ENCODE measurements at places on chromosomes 5 and 9.

DNA sequence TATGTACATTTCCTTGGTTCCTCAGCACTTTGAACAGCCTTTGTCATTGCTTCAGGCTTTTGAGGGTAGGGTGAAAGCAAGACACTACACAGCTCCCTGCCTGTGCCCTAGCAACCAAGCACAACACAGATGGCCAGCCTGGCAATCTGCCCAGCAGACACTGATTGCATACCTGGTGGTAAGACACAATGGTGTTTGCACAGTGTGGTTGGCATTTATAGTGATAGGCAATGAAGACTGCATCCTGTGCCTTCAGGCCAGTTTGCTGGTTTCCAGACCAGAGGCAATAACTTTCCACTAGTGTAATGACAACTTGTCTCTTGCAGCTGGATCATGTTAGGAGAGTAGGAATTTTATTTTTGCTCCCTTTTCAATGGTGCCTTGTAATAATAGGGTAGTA lies 144.5 kb upstream of the TNC start:
- no peak for DNase-seq

DNA sequence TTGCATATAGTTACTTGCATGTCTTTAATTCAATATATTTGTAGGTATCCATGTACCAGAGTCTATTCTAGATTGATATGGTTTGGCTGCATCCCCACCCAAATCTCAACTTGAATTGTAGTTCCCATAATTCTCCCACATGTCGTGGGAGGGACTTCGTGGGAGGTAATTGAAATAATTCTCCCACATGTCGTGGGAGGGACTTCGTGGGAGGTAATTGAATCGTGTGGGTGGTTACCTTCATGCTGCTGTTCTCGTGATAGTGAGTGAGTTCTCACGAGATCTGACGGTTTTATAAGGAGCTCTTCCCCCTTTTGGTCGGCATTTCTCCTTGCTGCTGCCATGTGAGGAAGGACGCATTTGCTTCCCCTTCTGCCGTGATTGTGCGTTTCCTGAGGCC lies 16.5 kb downstream of the FBXL7 start:
- no peak for DNase-seq

DNA sequence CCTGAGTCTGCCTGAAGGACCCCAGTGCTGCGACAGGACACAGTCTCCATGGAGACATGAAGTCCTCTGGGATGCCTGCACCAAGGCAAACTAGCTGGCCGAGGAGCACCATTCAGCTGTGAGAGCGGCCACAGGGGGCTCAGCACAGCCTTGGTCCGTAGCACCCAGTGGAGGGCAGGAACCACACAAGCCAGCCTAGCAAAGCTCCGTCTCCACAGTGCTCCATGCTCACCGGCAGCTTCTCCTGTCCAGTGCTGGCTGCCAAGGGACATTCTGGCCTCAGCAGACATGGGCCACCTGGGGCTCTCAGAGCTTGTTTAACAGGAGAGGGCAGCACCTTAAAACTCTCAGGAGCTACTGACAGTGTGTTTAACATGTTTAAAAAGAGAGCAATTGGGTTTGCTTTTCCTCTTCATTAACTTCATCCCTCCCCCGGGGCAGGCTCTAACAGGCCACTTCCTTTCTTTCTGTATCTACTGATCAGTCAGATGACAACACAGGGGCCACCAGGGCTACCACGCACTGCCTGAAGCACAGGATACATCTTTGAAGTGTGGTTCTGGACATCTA lies 57.0 kb downstream of the SECISBP2 start:
- DNase-seq = no peak

DNA sequence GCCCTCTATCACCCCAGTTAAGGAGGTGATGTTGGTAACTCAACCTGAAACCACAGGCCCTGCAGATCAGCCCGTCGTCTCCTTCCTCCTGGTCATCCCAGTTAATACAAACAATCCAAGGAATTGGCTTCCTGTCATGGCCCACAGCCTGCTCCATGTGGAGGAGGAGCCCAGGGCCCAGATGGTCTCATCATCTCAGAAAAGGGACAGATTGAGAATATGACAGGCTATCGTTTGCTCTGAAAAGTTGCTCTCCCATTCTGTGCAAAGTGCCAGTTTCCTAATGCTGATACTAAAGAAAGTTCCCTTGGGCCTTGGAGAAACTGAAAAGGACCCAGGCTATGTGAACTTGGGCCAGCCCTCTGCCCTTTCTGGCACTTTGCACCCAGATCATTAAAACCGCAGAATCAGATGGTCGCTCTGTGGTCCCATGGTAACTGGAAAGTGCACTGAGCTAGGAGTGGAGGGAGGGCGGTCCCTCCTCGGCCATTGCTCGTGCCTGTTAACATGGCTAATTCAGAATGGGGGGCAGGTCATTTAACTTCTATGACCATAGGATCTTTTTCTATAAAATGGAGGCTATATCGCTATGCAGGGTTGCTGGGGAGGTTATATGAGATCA lies 675 bp upstream of the SPAAR start:
- DNase-seq = no peak

- no peak for DNase-seq
Observed at GRCh38 chr5:56415356-56415765, 182.2 kb upstream of the ANKRD55 start.

GRCh38 chr9:90722071-90722470 lies 79.4 kb upstream of the DIRAS2 start:
- no peak for DNase-seq

DNA sequence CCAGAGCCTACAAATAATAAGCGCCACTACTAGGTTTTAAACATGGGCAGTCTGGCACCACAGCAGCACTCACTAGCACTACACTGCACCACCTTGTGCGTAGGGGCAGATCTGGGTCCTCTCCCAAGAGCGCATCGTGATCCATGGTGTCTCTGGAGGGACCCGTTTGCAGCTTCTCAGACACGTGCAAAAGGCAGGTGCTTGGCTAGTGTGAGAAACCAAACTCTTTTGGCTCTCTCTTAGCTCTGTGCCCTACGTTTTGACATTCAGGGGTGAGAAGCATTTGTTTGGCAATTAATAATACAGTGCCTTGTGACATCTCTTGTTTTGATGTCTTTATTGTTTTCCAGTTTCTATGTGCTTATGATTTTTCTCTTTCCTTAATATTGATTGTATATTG lies 75.4 kb upstream of the EGFLAM start:
- DNase-seq = no peak

- no peak for DNase-seq
Observed at GRCh38 chr5:31193591-31194467, at the start of gene CDH6. CDH6 (plus strand) TSS chr5:31193686; CDS start chr5:31267474, 73,788 bp downstream.

GRCh38 chr5:136235321-136235720 lies 42.4 kb upstream of the SMIM32 start:
- no peak for DNase-seq

GRCh38 chr9:82474235-82474634 lies 485.7 kb downstream of the SPATA31D1 start:
- DNase-seq = no peak

DNA sequence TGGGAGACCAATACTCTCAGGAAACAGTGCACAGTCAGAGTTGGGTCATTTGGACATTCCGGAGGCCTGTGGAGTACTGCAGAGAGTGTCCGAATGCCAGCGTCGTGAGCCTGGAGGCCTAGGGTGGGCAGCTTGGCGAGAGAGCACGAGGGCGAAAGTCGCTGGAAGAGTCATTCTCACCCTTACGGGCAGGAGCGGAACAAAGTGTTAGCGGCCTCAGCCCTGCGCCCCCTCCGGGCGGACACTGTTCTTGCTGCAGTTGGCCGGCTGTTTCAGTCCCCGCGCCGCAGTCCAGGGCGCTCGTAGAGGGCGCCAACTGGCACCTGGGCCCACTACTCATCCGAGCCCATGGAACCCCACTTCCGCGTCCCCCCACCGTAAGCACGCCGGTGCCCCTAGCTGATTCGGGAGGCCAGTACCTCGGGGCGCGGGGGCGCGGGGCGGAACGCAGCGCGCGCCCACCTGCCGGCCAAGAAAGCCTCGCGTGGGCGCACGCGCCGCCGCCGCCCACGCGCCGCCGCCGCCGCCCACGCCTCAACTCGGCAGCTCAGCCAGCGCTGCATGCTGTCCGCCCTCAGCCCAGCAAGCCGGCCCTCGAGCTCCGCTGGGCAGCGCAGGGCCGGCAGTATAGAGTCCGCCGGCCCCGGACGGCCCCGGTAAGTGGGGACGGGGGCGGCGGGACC lies 99.7 kb upstream of the CCL21 start:
- DNase-seq = no peak

- no peak for DNase-seq
Observed at GRCh38 chr9:13570068-13570974, 290.8 kb upstream of the MPDZ start.

GRCh38 chr5:63049935-63050334 lies 471.3 kb downstream of the LRRC70 start:
- DNase-seq = no peak

Measured in T-helper 22 cell (primary cell).